Testis (tissue), 5 donors: ENCODE measurements at places on chromosomes 1 and 21. TPM values are rescaled to one million over a fixed set of nuclear protein-coding genes. Genes with fewer than 3 reads are reported as not detected.

The ETNK2 gene
- polyA plus RNA-seq, result 187 TPM

The ACTL8 gene
- polyA plus RNA-seq, result 12.8 TPM

The CNR2 gene
- polyA plus RNA-seq, result 0.20 TPM

The CDC7 gene
- 24.2 TPM for polyA plus RNA-seq

The AGBL4 gene
- 3.3 TPM for polyA plus RNA-seq

The ADAMTS4 gene
- polyA plus RNA-seq, result 2.7 TPM

- H3K27me3 ChIP-seq, result peaks cover 4% of the 10 kb centered on the region
- DNase-seq, result peak; percentile 26
- H3K36me3 ChIP-seq, result no peaks in the 10 kb centered on the region
- no peak overlapping the region for H3K27ac ChIP-seq
Observed at GRCh38 chr1:212699104-212699624, 476 bp downstream of the BATF3 start.

- H3K27ac ChIP-seq, result no peak overlapping the region
- no peak overlapping the region for H3K4me3 ChIP-seq
- DNase-seq, result no peak
- no peaks in the 10 kb centered on the region for H3K36me3 ChIP-seq
- peaks cover 16% of the 10 kb centered on the region for H3K4me1 ChIP-seq
- no peaks in the 10 kb centered on the region for H3K27me3 ChIP-seq
Observed at GRCh38 chr1:39694026-39694425, 2.8 kb upstream of the HPCAL4 start.

- no peaks in the 10 kb centered on the region for H3K27me3 ChIP-seq
- no peak for DNase-seq
- no peak overlapping the region for H3K27ac ChIP-seq
- no peaks in the 10 kb centered on the region for H3K4me1 ChIP-seq
- no peak overlapping the region for H3K4me3 ChIP-seq
Observed at GRCh38 chr1:115239148-115239422, 99.0 kb downstream of the NGF start.

- no peaks in the 10 kb centered on the region for H3K4me1 ChIP-seq
- H3K36me3 ChIP-seq, result no peaks in the 10 kb centered on the region
- no peak for DNase-seq
- H3K27me3 ChIP-seq, result no peaks in the 10 kb centered on the region
- H3K4me3 ChIP-seq, result no peak overlapping the region
Observed at GRCh38 chr21:41630917-41631316, 123.0 kb upstream of the TMPRSS2 start.

- H3K4me1 ChIP-seq, result no peaks in the 10 kb centered on the region
- no peak overlapping the region for H3K27ac ChIP-seq
- H3K4me3 ChIP-seq, result no peak overlapping the region
- H3K36me3 ChIP-seq, result no peaks in the 10 kb centered on the region
- no peaks in the 10 kb centered on the region for H3K27me3 ChIP-seq
Observed at GRCh38 chr1:198068285-198068684, 88.5 kb upstream of the NEK7 start.

- no peaks in the 10 kb centered on the region for H3K27me3 ChIP-seq
- H3K36me3 ChIP-seq, result no peaks in the 10 kb centered on the region
- no peaks in the 10 kb centered on the region for H3K4me1 ChIP-seq
- DNase-seq, result no peak
- H3K27ac ChIP-seq, result no peak overlapping the region
- no peak overlapping the region for H3K4me3 ChIP-seq
Observed at GRCh38 chr1:233707153-233707879, 93.4 kb downstream of the KCNK1 start.

- no peaks in the 10 kb centered on the region for H3K27me3 ChIP-seq
- H3K36me3 ChIP-seq, result no peaks in the 10 kb centered on the region
- no peak overlapping the region for H3K27ac ChIP-seq
Observed at GRCh38 chr1:86345042-86345441, 51.1 kb downstream of the ODF2L start.

GRCh38 chr1:104702731-104703130, 953.0 kb downstream of the AMY1C start:
- DNase-seq, result no peak
- H3K36me3 ChIP-seq, result no peaks in the 10 kb centered on the region
- H3K27me3 ChIP-seq, result no peaks in the 10 kb centered on the region
- H3K4me3 ChIP-seq, result no peak overlapping the region
- H3K4me1 ChIP-seq, result no peaks in the 10 kb centered on the region

- no peak overlapping the region for H3K27ac ChIP-seq
- no peak for DNase-seq
- H3K4me3 ChIP-seq, result no peak overlapping the region
- H3K27me3 ChIP-seq, result no peaks in the 10 kb centered on the region
- H3K4me1 ChIP-seq, result no peaks in the 10 kb centered on the region
Observed at GRCh38 chr1:150106341-150106740, 38.8 kb downstream of the VPS45 start.

GRCh38 chr1:112509005-112509659, 367 bp downstream of the WNT2B start:
- peaks cover 27% of the 10 kb centered on the region for H3K4me1 ChIP-seq
- no peak for DNase-seq
- H3K27me3 ChIP-seq, result no peaks in the 10 kb centered on the region
- peak overlapping the region; percentile 59 for H3K4me3 ChIP-seq

- no peak for DNase-seq
- H3K27me3 ChIP-seq, result no peaks in the 10 kb centered on the region
- peak overlapping the region; percentile 98 for H3K4me3 ChIP-seq
- H3K4me1 ChIP-seq, result peaks cover 5% of the 10 kb centered on the region
Observed at GRCh38 chr1:89994231-89994804, 592 bp upstream of the ZNF326 start.

- H3K36me3 ChIP-seq, result no peaks in the 10 kb centered on the region
- no peaks in the 10 kb centered on the region for H3K27me3 ChIP-seq
- DNase-seq, result no peak
- peaks cover 2% of the 10 kb centered on the region for H3K4me1 ChIP-seq
Observed at GRCh38 chr21:45045481-45045880, 28.9 kb upstream of the ADARB1 start.

- H3K4me3 ChIP-seq, result no peak overlapping the region
- DNase-seq, result peak; percentile 12
- H3K27ac ChIP-seq, result no peak overlapping the region
- no peaks in the 10 kb centered on the region for H3K27me3 ChIP-seq
- no peaks in the 10 kb centered on the region for H3K36me3 ChIP-seq
Observed at GRCh38 chr1:29519108-29519787, 282.9 kb downstream of the PTPRU start.

DNA sequence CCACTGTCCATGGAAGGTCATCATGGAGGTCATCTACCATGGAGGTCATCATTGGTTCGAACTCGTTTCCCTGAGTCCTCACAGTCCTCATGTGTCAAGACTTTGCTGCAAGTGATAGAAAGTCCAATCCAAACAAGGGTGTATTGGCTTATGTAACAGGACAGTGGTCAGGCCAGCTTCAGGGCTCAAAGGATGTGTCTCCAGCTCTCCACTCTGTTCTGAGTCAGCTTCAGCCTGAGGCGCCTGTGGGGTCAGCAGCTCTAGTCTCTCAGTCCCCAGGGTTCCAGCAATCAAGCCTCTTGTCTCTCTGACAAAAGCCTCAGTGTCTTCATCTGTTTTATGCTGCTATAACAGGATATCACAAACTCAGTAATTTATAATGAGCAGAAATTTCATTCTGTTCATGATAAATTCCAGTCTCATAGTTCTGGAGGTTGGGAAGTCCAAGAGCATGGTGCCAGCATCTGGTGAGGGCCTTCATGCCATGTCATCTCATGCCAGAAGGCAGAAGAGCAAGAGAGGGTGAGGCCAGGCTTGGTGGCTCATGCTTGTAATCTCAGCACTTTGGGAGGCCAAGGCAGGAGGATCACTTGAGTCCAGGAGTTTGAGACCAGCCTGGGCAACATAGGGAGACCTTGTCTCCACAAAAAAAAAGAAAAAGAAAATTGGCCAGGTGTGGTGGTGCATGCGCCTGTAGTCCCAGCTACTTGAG, 19.5 kb downstream of the A3GALT2 start:
- H3K4me1 ChIP-seq, result peaks cover 4% of the 10 kb centered on the region
- H3K27ac ChIP-seq, result no peak overlapping the region
- H3K27me3 ChIP-seq, result no peaks in the 10 kb centered on the region
- H3K4me3 ChIP-seq, result no peak overlapping the region
- H3K36me3 ChIP-seq, result no peaks in the 10 kb centered on the region

GRCh38 chr1:223557130-223557475, 108.4 kb downstream of the CAPN8 start:
- no peak overlapping the region for H3K27ac ChIP-seq
- no peaks in the 10 kb centered on the region for H3K36me3 ChIP-seq
- H3K27me3 ChIP-seq, result no peaks in the 10 kb centered on the region
